ENCODE measurements at places on chromosomes 2 and 18. TPM values are rescaled to one million over a fixed set of nuclear protein-coding genes. Genes with fewer than 3 reads are reported as not detected.

Gene UBE2F
- 28.2 TPM for polyA plus RNA-seq

Gene RTP5
- not detected for polyA plus RNA-seq

Gene CPSF3
- 13.0 TPM for polyA plus RNA-seq

Gene TMEM87B
- 9.4 TPM for polyA plus RNA-seq

Gene MC4R
- polyA plus RNA-seq = not detected

DNA sequence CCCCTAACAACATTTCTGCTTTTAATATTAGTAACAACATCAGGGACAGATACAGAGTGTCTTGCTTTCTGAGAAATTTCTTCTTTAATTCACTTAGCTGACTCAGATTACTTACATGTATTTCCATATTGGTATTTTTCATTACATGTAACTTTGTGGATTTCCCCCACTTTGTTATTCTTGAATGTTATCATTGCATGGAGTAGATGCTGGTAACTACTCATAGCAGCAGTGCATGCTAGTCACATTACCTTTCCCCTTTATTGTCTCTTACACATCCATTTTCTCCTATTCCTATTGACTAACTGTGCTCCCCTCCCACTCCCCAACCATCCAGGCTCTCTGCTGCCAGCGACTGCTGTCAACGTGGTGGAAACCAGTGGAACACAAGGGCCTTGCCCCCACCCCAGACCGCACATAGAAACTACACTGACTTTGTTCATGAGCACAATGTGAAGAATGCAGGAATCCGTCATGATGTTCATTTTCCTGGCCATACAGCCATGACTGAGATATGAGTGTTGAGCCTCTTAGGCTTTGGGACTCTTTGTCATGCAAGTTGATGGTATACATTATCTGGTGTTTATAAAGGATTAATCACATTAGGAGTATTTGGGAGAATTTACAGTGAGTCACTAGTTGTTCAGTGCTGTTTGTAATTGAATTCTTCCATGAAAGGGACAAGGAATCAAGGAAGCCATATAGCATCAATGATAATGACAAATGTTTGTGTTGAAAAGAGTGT lies 91.0 kb downstream of the EPB41L5 start:
- peaks cover 3% of the 10 kb centered on the region for H3K4me1 ChIP-seq
- no peak for DNase-seq
- no peak overlapping the region for H3K4me3 ChIP-seq
- no peak overlapping the region for H3K27ac ChIP-seq
- H3K27me3 ChIP-seq = no peaks in the 10 kb centered on the region
- H3K36me3 ChIP-seq = peaks cover 10% of the 10 kb centered on the region

- no peak overlapping the region for H3K27ac ChIP-seq
- no peaks in the 10 kb centered on the region for H3K36me3 ChIP-seq
- H3K27me3 ChIP-seq = no peaks in the 10 kb centered on the region
- no peak for DNase-seq
- H3K4me1 ChIP-seq = no peaks in the 10 kb centered on the region
- H3K4me3 ChIP-seq = no peak overlapping the region
Observed at GRCh38 chr2:235940330-235940729, 227.9 kb downstream of the GBX2 start.

GRCh38 chr2:24509840-24510239 lies 18.8 kb downstream of the NCOA1 start:
- no peaks in the 10 kb centered on the region for H3K27me3 ChIP-seq

- H3K27me3 ChIP-seq = no peaks in the 10 kb centered on the region
- H3K27ac ChIP-seq = peak overlapping the region; percentile 5
- no peaks in the 10 kb centered on the region for H3K36me3 ChIP-seq
- no peak overlapping the region for H3K4me3 ChIP-seq
- H3K4me1 ChIP-seq = peaks cover 37% of the 10 kb centered on the region
- peak; percentile 61 for DNase-seq
Observed at GRCh38 chr18:63192885-63193349, 126.7 kb downstream of the BCL2 start.

DNA sequence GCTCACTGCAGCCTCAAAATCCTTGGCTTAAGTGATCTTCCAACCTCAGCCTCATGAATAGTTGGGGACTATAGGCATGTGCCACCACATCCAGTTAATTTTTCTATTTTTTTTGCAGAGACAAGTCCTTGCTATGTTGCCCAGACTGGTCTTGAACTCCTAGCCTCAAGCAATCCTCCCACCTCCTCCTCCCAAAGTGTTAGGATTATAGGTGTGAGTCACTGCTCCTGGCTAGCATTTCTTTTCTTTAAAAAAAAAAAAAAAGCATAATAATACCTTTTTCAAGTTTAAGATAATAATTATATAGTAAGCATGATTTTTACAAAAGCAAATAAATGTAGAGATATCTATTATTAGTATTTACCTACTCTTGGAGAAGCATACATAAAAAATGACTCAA lies 36.1 kb downstream of the PPP4R1 start:
- no peaks in the 10 kb centered on the region for H3K27me3 ChIP-seq
- H3K4me3 ChIP-seq = no peak overlapping the region
- H3K4me1 ChIP-seq = no peaks in the 10 kb centered on the region

GRCh38 chr2:164065038-164065437 lies 329.2 kb upstream of the FIGN start:
- no peak for DNase-seq
- no peaks in the 10 kb centered on the region for H3K4me1 ChIP-seq
- H3K27me3 ChIP-seq = no peaks in the 10 kb centered on the region
- no peak overlapping the region for H3K27ac ChIP-seq
- no peak overlapping the region for H3K4me3 ChIP-seq
- H3K36me3 ChIP-seq = no peaks in the 10 kb centered on the region

- DNase-seq = no peak
- no peak overlapping the region for H3K27ac ChIP-seq
- H3K27me3 ChIP-seq = no peaks in the 10 kb centered on the region
- no peak overlapping the region for H3K4me3 ChIP-seq
- H3K4me1 ChIP-seq = no peaks in the 10 kb centered on the region
- H3K36me3 ChIP-seq = no peaks in the 10 kb centered on the region
Observed at GRCh38 chr2:99496021-99496420, 6.2 kb upstream of the REV1 start.

DNA sequence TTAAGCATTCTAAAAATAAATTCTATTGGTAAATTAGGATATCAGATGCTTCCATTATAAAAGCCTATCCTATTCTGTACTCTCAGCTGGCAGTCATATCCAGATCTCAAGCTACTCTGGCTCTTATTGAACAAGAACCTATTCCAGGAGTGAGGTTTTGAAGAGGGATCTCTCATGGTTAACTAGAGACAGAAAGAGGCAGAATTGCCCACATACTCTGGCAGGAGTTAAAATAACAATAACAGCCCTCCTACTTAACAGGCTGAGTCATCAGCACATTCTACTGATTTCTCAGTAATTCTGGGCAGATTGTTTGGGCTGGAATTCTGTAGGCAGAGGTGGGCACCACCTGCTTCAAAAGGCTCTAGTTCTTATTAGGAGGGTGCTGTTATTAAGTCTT lies 142.0 kb upstream of the UNC80 start:
- H3K36me3 ChIP-seq = no peaks in the 10 kb centered on the region
- no peaks in the 10 kb centered on the region for H3K27me3 ChIP-seq
- H3K4me1 ChIP-seq = no peaks in the 10 kb centered on the region
- no peak for DNase-seq

GRCh38 chr2:207316906-207317305 lies 151.2 kb upstream of the KLF7 start:
- H3K4me1 ChIP-seq = no peaks in the 10 kb centered on the region
- H3K4me3 ChIP-seq = no peak overlapping the region
- DNase-seq = no peak
- H3K27ac ChIP-seq = no peak overlapping the region
- H3K27me3 ChIP-seq = no peaks in the 10 kb centered on the region

- no peak overlapping the region for H3K4me3 ChIP-seq
- H3K27me3 ChIP-seq = no peaks in the 10 kb centered on the region
- H3K36me3 ChIP-seq = no peaks in the 10 kb centered on the region
- no peak for DNase-seq
- no peak overlapping the region for H3K27ac ChIP-seq
Observed at GRCh38 chr2:234825616-234826015, 126.2 kb upstream of the SH3BP4 start.

DNA sequence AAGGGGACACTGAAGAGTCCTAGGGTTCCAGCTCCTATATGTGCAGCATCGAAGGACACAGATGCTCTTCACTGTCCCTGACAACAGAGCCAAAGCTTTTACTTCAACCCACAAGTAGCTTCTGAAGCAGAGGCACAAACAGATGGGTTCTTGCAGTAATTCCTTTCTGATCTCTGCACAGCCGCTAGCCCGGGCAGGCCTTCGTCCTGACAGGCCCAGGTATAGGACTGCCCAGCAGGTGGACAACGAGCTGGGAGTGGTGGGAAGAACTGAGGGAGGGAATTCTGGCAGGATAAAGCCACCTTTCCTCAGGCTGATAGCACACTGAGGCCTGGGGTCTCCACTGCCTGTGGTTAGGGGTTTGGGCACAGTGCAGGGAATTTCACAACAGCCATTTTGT lies 94.8 kb downstream of the RHOB start:
- H3K4me1 ChIP-seq = no peaks in the 10 kb centered on the region
- H3K4me3 ChIP-seq = no peak overlapping the region
- peaks cover 3% of the 10 kb centered on the region for H3K27me3 ChIP-seq
- no peak for DNase-seq

DNA sequence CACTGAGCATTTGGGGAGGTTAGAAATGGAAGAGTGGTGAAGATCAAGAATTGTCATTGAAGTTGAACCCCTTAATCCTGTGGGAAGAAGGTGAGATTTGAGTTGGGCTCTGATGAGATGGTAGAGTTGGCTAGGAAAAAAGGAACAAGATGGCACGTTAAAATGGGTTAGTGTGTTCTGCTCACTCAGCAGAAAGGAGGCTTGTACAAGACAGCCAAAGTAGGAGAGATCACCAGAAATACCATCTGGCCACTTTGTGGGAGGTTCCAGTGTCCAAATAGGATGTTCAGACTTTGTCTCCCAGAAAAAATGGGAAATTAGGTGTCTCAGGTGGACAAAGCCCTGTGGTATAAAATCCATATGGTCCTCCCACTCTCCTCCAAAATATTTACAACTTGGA lies 56.0 kb upstream of the SLC14A2 start:
- no peaks in the 10 kb centered on the region for H3K27me3 ChIP-seq
- no peak for DNase-seq
- H3K36me3 ChIP-seq = no peaks in the 10 kb centered on the region
- no peak overlapping the region for H3K4me3 ChIP-seq
- no peak overlapping the region for H3K27ac ChIP-seq

GRCh38 chr18:77090546-77091174 lies 41.9 kb downstream of the MBP start:
- H3K4me1 ChIP-seq = peaks cover 12% of the 10 kb centered on the region
- no peak for DNase-seq
- no peak overlapping the region for H3K27ac ChIP-seq
- H3K4me3 ChIP-seq = no peak overlapping the region
- H3K27me3 ChIP-seq = no peaks in the 10 kb centered on the region

GRCh38 chr2:191641609-191642008 lies 36.3 kb upstream of the NABP1 start:
- H3K27me3 ChIP-seq = no peaks in the 10 kb centered on the region
- DNase-seq = no peak
- no peak overlapping the region for H3K4me3 ChIP-seq
- H3K4me1 ChIP-seq = peaks cover 17% of the 10 kb centered on the region
- no peak overlapping the region for H3K27ac ChIP-seq

DNA sequence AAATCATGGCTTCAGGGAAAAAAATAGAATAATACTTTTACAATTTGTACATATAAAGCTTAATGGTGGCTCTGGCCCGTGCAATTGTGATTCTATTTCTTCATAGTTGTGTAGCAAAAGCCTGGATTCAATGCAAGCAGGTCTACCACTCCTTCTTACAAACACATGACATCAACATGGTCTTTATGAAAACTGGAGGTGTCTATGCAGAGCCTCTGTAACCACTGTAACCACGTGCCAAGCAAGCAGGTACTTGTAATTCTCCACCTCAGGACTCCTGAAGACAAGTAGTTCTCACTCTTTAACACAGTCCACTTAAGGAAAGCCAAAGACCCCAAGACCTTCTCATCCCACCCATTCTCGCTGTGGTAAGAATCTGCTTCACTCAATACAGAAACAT lies 62.6 kb downstream of the METTL4 start:
- no peaks in the 10 kb centered on the region for H3K36me3 ChIP-seq
- DNase-seq = no peak
- H3K4me1 ChIP-seq = no peaks in the 10 kb centered on the region
- no peaks in the 10 kb centered on the region for H3K27me3 ChIP-seq
- no peak overlapping the region for H3K4me3 ChIP-seq

- H3K4me3 ChIP-seq = no peak overlapping the region
- DNase-seq = no peak
- no peak overlapping the region for H3K27ac ChIP-seq
- H3K4me1 ChIP-seq = no peaks in the 10 kb centered on the region
- no peaks in the 10 kb centered on the region for H3K36me3 ChIP-seq
- no peaks in the 10 kb centered on the region for H3K27me3 ChIP-seq
Observed at GRCh38 chr18:2871111-2871720, 24.4 kb downstream of the EMILIN2 start.

DNA sequence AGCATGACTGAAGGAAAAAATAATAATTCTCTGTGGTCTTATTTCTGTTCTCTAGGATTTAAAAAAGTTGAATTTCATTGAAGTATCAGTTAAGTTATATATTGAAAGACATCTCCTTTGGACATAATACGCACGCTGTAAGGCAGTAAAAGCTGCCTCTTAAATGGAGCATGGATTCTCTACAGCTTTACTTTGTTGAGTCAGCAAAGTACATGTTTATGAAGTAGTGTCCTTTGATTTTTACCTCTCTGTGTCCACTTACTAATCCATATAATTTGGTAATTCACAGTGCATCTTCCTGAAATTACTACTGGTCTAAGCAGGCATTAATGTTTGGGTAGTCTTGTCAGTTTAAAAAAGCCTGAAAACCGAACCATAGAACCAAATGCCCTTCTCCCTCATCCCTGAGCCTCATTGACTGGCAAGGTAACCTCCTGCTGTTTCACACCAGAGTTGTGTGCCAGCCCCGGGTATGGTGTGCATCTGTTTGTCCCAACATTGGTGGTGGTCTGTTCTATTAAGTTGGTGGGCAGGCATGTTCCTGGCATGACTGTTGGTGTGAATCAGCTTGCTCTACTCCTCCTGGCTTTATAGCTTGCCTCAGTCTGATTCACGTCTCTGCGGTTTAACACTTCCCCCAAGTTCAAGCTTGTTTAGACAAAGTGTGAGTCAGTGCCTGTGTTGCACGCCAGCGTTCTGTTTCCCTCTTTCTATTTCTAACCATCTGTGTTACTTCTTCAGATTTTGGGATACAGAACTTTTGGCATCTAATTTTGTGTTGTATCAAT lies 71.0 kb upstream of the ITM2C start:
- peaks cover 61% of the 10 kb centered on the region for H3K36me3 ChIP-seq
- DNase-seq = peak; percentile 44
- H3K27me3 ChIP-seq = no peaks in the 10 kb centered on the region
- no peak overlapping the region for H3K4me3 ChIP-seq
- H3K4me1 ChIP-seq = peaks cover 33% of the 10 kb centered on the region

DNA sequence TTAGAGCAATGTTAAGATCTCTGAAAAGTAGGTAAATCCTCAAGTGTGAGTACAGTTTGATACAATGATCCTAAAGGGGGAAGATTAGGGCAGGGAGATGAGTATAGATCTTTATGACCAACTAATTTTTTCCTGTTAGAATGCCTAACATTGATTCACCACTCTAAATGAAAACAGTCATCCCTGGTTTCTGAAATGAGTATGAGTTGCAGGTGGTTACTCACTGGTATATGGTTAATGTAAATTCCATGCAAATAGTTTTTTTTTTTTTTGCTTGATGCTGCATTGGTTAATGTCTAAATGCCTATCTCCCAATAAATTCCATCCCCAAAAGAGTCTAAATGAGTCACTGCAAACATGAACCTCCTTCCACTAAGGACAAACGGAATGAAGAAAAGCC lies 55.0 kb upstream of the SERPINB2 start:
- no peaks in the 10 kb centered on the region for H3K36me3 ChIP-seq
- H3K27me3 ChIP-seq = no peaks in the 10 kb centered on the region

Data from B cell (primary cell).